ENCODE measurements at places on chromosomes 5 and 9.

- peak; percentile 34 for DNase-seq
Measured at GRCh38 chr9:34675048-34675714, 12.7 kb upstream of the CCL27 start.

- DNase-seq: no peak
Measured at GRCh38 chr9:97415146-97415545, 3.2 kb downstream of the TDRD7 start.

GRCh38 chr9:109475526-109475925 lies 22.6 kb downstream of the PTPN3 start:
- DNase-seq: no peak

GRCh38 chr9:133770076-133770777 lies 32.1 kb upstream of the SARDH start:
- no peak for DNase-seq

GRCh38 chr5:67676863-67677262 lies 480.3 kb upstream of the CD180 start:
- no peak for DNase-seq

DNA sequence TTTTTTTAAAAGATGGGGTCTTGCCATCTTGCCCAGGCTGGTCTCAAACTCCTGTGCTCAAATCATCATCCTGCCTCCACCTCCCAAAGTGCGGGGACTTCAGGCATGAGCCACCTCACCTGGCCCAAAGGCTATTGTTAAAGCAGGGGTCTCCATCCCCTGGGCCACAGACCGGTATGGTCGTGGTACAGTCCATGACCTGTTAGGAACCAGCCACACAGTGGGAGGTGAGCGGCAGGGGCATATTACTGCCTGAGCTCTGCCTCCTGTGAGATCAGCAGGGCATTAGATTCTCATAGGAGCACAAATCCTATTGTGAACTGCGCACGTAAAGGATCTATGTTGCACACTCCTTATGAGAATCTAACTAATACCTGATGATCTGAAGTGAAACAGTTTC lies 7.3 kb upstream of the NOL6 start:
- no peak for DNase-seq

DNA sequence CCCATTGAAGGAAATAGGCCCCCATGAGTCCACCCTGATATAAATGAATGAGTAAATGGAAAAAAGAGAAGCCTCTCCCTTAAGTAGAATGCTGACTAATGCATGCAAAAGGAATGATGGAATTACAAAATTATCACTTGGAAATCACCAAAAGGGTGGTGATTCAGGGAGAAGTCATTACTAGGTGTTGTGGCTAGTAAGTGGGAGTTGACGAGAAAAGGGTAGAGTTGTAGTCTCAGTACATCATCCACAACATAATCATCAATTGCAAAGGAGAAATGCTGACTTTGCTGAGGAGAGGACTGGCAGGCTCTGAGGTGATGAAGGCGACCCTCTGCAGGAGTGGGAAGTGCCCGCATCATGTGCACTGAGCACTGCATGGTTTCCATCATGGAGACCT lies 201.5 kb upstream of the S1PR3 start:
- no peak for DNase-seq

DNA sequence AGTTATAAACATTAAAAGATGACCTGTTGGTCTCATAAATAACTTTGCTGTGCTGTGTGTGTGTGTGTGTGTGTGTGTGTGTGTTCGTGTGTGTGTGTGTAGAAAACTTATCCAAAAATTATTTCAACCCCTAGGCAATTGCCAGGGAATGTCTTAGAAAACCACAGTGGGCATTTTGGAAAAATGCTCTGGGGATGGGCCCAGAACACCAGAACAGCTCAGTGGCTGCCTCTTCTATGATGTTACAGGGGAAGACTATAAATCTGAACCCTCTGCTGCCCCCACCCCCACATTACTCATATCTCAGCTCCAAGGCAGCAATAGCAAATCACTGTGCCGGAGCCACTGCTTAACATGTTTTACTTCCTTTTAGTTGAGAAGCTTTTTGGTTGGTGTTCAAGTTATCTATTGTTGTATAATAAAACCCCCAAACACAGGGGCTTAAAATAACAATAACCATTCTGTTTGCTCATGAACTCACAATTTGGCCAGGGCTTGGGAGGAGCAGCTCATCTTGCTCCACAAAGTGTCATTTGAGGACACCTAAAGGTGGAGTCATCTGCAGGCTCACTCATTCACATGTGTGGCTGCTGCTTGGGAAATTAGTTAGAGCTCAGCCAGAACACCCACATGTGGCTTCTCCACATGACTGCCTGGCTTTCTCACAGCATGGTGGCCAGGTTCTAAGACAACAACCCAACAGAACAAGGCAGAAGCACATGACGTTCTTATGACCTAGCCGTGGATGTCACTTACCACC lies 40.4 kb downstream of the ACTBL2 start:
- DNase-seq: no peak

DNA sequence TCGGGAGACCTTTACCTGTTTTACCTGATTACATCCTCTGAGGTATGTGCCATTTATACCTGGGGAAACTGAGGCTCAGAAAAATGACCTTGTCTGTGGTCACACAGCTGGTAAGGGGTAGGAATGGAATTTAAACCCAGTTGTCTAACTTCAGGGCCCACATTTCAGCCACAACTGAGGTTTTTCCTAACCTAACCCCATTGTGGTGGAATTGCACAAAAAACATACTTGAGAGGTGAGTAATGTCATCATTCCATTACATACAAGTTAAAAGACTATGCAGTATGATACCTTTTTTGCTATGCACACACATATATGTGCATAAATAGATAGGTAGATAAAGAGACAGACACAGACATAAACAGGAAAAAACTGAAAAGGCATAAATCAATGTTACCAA lies 14.1 kb downstream of the FGF1 start:
- no peak for DNase-seq

DNA sequence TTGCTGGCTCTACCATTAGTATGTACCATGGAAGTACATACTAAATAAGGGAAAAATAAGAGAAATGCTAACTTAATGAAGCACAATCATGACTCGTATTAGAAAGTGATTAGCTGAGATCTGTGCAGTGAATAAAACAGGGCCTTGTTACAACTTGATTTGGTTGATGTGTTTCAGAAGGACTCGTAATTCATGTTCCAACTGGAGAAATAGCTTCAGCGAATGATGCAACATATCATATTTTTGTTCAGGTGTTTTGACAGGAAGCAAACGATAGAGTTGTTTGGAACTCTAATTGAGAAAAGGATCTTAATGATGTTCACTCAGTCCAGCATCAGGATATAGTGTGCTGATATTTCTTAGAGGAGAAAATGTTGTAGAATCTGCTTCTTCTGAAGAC lies 474.6 kb upstream of the WWC1 start:
- DNase-seq: no peak

DNA sequence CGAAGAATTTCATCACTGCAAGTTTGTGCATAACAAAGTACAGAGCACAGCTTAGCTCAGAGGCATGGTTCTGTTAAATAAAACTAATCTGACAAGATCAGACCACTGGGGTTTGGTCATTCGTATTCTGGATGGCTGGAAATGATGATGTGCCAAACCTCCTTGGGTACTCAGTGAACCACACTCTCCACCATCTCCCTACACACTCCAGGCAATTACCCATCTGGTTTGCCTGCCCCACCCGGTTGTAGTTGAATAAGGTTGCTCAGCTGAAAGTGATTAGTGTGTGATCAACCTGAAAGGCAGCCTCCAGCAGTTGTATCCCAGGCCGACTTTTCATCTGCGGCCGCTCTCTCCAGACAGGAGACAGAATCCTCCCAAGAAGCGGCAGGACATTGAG lies 371.4 kb downstream of the TLE1 start:
- DNase-seq: no peak

GRCh38 chr9:120916991-120917880 lies 9.4 kb downstream of the TRAF1 start:
- no peak for DNase-seq

DNA sequence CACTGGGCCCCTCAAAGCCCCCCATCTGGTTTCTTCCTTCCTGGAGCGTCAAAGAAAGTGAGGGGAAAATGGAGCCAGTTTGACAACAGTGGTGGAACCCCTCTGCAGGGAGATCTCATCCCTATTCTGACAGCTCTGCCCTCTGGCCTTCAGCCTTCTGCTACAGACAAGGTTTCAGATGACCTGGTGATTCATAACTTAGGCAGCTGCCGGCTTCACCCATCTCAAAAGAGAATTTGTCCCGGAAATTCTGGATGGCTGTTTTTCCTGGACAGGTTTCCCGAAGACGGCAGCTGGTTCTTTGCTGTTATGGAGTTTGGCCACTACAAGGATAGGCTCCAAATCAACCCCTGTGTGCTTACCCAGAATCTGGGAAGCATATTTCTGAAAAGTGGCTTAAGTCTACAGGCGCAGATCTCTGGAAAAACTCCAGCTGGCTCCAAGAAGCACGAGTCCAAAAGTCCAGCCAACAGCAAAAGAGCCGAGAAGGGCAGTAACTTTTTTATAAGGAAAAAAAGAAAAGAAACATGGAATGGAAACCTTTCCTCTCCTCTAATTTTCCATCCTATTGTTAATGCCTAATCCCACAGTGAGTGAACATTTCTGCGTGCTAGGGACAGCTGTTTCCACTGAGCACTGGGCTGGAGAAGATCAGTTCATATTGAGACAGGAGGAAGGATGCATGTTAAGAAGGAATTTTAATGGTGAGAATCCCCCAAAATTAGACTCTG lies 54.5 kb downstream of the ZNF366 start:
- no peak for DNase-seq

GRCh38 chr5:178545941-178546674 lies 44.1 kb downstream of the COL23A1 start:
- DNase-seq: no peak

GRCh38 chr9:114153761-114154599 lies 1.4 kb upstream of the COL27A1 start:
- DNase-seq: no peak

- no peak for DNase-seq
Measured at GRCh38 chr9:91239367-91240111, 122.2 kb downstream of the AUH start.

DNA sequence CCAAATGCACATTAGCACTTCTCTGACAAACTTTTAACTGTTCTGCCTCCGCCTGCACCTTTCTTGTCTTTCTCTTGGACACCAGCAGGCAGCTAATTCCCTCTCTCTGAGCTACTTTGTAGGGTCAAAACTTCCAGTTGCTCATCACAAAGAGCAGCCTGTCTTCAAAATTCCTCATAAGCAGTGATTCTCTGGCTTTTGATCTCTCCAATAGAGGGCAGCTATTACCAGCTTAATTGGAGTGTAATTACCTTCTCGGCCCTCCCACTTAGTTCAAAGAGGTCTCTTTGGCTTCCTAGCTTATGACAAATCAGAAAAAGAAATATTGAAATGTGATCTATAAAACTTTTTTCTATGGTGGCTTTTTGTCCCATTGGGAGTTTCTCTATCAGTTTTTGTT lies 43.6 kb upstream of the RAD23B start:
- no peak for DNase-seq

DNA sequence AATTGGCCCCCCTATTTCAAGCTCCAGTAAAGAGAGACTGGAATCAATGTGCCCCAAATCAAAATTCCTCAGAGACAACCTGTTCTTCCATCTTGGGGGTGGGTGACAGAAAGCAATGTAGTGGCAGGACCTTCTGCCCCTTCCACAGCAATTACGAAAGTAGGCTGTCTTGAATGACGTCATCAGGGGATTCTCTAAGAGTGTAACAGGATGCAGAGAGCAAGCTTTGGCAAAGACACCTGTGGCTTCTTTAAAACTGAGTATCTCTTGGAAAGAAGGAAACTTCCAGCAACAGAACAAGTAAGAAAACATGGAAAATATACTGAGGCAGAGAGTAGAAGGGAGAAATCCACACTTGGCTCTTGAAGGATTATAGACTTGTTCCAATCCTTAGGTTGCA lies 247.6 kb upstream of the PDE4D start:
- no peak for DNase-seq

GRCh38 chr5:157610990-157611389 lies 35.4 kb upstream of the ADAM19 start:
- no peak for DNase-seq

DNA sequence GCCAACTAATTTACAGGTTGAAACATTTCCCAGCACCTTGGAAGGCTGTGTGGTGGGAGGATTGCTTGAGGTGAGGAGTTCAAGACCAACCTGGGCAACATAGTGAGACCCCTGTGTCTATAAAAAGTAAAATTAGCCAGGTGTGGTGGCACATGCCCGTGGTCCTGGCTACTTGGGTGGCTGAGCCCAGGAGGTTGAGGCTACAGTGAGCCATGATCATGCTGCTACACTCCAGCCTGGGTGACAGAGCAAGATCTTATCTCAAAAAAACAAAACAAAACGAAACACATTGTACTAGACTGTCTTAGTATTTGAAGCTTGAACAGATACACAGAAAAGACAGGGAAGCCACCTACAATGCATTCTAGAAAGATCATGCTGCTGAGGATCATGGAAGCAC lies 2.8 kb upstream of the HSDL2 start:
- no peak for DNase-seq

- no peak for DNase-seq
Measured at GRCh38 chr9:117413346-117414219, 1.3 kb downstream of the ASTN2 start.

DNA sequence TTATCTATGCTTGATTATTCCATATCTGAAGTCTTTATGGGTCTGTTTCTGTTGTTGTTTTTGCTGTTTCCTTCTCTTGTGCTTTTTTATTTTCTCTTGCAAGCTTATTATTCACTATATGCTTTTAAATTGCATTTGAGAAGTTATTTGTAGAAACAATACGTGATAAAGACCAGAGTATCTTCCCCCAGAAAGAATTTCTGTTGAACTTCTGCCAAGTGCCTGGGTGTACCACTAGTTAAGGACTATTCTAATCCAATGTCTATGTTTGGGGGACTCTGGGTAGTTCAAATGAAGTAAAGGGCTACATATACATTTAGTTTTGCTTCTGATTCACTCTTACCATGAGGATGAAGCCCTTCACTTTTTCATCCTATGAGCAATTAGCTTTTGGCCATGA lies 54.3 kb downstream of the SLF1 start:
- DNase-seq: no peak

GRCh38 chr5:29203049-29203448 lies 1990.4 kb upstream of the CDH6 start:
- DNase-seq: no peak

Data from KG1 (cell line).